Activated CD4-positive, alpha-beta T cell treated with anti-CD3 and anti-CD28 coated beads, Interleukin-2, amount 50 U/mL, for 48 hours (primary cell): ENCODE measurements at places on chromosomes 7 and 10.
A peak's percentile ranks its signal among the peaks of the same experiment; 100 is the strongest.

- DNase-seq: no peak
These were observed 52.6 kb downstream of the SYPL1 start for GRCh38 chr7:106059556-106059955.

- DNase-seq: no peak
These were observed 241.7 kb downstream of the MAGI2 start for GRCh38 chr7:79211724-79212123.

GRCh38 chr7:78850093-78850740 lies 603.2 kb downstream of the MAGI2 start:
- DNase-seq: no peak

GRCh38 chr10:9069136-9069535 lies 1014.6 kb downstream of the GATA3 start:
- DNase-seq: no peak

GRCh38 chr10:43065761-43066160 lies 11.1 kb upstream of the RET start:
- DNase-seq: no peak

DNA sequence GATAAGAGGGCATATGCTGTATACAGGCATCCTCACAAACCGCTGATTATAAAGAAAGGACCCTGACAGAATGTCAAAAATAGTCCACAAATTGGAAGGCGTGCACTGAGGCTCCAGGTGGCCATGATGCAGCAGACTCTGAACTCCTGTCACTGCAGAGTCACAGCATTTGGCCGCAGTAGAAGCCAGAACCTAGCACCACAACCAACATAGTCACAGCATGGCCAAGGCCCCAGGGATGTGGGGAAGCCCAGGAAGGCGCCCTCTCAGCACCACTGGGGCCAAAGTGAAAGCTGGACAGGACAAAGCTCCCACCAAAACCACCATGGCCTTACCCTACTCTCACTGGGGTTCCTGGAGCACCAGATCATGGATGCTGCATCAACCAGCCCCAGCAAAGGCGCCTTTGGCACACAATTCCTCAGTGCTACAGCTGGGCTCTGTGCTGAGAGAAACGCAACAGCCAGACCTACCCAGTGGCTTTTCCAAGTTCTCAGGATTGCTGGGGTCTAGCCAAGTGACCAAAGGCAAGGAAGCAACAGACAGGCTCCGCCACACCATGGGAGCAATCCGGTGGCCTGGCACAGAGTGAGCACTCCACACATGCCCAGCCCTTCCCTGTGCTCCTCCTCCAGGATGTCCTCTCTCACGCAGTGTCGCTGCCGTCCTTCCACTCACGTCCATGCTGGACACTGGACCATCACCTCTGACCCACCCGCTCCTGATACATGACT lies 60.2 kb downstream of the STK17A start:
- DNase-seq: no peak

DNA sequence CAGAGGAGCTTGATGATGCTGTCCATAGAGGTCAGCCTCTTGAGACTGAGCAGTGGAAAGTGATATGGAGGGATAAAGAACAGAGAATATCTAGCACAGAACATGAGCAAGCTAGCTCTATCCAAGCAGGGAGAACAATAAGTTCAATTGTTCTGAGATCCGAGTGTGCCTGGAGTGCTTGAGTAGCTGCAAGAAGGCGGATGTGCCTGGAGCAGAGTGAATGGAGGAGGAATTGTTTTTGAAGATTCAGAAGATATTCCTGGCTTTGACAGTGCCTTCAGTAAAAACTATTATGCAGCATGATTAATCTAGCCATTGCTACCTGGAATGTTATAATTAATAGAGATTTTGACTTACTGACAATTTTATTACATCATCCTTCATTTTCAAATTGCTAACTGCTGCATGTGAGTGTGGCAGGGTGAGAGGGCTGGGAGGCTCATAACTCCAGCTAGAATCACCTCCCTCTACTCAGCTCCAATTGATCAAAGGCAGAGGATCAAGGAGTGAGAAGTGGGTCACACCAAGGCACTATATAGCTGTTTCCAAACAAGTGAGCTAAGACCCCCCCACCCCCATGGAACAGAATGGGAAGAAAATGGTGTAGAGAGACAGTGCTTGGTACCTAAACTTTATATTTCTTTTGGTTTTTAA lies 302.8 kb downstream of the ADRA2A start:
- no peak for DNase-seq

- peak; percentile 23 for DNase-seq
These were observed 29.9 kb upstream of the PDCD4 start for GRCh38 chr10:110841767-110842267.

- no peak for DNase-seq
These were observed 63.7 kb downstream of the PRKG1 start for GRCh38 chr10:51137756-51138529.

DNA sequence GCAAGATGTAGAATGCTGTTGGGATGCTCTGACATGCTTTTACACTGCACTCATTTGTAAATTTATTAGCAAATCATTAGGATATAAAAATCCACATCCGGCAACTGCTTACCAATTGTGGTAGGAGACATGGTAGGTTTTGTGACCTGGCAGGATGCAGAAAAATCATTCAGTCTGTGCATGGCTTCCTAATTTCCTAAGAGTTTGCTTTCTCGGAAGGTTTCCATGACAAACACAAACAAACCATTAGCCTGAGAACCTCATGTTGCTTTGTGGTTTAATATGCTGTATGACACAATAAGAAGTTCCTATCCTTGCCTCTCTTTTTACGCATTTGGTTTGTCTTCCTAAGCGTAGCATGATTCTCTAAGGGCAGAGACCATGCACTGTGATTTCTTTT lies 14.7 kb upstream of the LMBR1 start:
- no peak for DNase-seq

GRCh38 chr10:91552274-91553095 lies 80.4 kb downstream of the PPP1R3C start:
- DNase-seq: no peak

DNA sequence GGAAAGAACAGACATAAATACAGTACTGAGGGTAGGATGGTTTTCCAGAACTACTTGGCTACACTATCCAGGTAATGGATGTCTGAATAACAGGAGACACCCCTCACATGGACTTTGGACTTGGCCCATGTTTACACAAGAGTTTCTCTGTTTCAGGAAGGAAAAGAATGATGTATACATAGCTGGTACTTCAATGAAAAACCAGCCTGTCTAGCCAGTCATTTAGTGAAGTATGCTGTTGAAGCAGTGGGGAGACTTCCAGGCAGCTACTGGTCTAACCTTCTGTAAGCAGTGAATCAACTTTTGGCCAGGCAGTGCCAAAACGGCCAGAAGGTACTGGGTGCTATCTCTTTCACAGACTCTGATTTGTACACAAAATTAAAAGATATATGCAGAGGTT lies 135.0 kb downstream of the MBL2 start:
- DNase-seq: no peak

DNA sequence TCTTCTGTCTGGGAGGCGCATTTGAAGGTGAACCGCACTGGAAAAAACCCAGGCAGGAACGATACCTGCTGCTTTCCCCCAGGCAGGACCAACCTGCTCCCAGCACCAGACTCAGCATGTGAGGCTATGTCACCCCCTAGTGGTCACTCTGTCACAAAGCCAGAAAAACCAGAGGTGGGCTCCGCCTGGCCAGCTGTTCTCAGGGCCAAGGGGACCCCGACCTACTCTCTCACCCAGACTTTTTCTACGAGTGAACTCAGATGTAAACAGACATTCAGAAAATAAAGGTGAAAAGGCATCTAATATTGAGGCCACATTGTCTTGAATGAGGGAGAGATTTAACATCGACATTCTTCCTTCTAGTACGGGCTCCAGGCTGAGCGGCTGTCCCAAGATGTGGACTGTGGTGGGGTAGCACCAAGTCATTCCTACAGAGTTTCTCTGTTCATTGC lies 117.3 kb downstream of the PRKAG2 start:
- DNase-seq: peak; percentile 65

DNA sequence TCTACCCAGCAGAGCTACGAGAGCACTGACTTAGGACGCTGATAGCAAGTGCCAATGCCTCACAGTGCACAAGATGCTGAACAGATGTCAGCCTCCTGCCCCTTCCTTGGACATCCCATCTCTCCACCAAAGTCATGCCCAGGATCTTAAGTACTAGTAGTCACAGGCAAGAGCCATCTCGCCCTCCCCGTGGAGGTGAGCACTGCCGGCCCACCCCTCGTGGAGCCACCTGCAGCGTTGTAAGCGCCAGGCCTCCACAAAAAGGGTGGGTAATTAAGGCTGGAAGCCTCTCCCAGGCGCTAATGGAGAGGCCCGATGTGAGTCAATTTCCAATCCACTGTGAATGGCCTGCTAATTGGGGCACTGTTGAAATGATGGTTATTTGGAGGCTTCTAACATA lies 156.2 kb downstream of the GRID1 start:
- DNase-seq: no peak

GRCh38 chr10:117610321-117610720 lies 67.8 kb downstream of the EMX2 start:
- no peak for DNase-seq

- DNase-seq: no peak
These were observed 17.8 kb upstream of the UTF1 start for GRCh38 chr10:133211959-133212852.

- DNase-seq: no peak
These were observed 62.7 kb downstream of the LRRC4 start for GRCh38 chr7:127968547-127968946.

DNA sequence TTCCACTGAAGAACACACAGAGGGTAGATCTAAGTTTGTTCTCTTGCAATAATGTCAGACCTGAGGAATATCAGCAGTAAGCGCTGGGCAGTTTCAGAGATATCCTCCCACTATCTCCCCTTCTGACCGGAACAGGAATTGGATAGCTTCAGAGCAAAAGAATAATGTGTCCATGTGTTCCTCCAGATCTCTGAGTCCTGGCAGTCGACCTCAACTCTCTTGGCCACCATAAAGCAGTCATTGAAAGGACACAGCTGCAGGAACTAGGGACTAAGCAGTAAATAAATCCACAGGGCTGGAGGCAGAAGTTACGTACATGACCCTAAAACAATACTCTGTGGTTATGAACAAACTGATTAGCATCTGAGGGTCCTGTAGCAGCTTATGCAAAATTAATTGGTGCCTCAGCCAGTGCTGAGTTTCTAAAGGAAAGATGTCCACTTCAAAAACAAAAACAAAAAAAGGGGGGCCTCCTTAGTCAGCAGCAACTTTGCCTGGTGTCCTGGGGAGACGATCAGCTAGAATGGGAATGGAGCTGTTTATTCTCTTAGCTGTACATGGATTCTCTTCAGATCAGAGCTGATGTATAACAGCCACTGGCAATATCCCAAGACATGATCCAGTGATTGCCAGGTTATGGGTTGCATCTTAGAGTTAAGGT lies 6.4 kb upstream of the PRTFDC1 start:
- DNase-seq: no peak

- no peak for DNase-seq
These were observed 18.2 kb downstream of the DNAJC12 start for GRCh38 chr10:67819768-67820204.

DNA sequence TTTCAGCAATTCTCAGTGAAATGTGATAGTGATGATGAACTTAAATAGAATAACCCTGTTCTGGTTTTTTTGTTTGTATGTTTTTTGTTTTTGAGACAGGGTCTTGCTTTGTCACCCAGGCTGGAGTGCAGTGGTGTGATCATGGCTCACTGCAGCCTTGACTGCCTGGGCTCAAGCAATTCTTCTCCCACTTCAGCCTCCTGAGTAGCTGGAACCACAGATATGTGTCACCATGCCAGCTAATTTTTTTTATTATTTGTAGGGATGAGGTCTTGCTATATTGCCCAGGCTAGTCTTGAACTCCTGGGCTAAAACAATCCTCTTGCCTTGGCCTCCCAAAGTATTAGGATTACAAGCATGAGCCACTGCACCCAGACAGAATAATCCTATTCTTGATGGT lies 14.3 kb upstream of the COL17A1 start:
- DNase-seq: no peak

DNA sequence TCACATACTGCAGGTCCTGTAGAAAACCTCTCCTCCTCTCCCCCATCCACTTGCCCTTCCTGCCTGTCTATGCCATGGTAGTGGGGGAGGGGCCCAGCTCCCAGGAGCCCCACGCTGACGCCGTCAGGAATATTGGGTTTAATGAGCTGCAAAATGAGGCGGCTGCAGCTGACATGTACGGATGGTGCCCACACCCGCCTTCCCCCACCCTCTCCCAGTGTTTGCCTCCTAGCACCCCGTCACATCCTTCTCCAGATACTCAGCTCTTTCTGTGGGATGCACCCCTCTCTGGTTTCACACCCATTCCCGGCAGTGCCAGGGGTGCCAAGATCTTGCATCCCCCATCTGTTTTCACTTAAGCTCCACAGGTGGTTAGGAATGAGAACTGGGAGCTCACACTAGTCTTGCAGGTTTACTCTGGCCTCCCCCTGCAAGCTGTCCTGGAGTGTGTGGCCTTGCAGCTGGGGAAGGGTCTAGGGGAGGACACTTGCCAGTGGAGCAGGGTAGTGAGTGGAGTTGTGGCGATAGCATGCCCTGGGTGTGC lies 26.1 kb downstream of the GBX1 start:
- no peak for DNase-seq
